ENCODE measurements at places on chromosomes 1 and 21.

DNA sequence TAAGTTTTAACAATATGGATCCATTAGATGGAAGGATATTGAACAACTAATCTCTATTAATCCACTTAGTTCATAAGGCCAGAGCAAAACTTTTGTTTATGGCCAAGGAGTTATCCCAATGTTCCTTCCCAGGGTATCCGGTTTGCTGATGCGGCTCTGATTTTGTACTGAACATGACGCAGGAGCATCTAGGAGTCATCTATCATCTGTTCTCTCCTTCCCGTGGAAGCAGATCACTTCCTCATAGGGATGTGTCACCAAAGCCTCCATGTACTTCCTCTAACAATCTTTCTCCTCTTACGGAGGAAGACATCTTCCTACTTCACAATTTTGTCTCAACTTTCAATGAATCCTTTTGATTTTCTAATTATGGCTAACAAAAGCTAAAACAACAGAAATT lies 206.6 kb downstream of the APP start:
- no peak for DNase-seq

DNA sequence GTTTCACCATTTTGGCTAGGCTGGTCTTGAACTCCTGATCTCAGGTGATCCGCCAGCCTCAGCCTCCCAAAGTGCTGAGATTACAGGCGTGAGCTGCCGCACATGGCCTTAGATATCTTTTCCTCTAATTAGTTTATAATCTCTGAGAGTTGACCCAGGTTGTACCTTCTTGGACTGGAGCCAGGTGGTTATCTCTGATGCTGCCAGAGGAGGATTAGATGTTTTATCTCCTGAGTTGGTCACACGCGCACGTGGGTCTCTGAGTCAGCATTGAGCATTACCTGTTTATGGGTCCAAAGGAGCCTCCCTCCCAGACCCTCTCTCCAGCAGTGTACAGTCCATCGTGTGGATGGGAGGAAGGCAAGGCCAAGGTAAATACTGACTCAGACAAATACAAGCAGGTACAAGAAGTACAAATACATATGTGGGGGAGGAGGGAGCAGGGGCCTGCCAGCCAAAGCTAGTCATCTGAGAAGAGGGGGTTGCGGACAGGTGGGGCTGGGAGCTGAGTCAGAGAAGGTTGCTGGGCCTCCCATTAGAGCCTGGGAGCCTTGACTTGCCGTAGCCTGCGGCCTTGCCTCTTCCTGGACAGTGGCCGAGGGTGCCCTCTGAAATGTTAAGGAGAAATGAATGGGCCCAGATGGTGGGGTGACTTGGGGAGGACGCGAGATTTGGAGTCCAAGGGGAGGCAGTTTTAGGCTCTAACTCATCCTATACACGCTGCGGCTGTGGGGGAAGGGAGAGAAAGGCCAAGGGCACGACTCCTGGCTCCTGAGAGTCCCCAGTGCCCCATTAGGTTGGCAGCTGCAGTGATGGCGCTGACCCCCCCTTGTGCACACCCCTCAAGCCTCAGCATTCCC lies 13.1 kb downstream of the IL6R start:
- no peak for DNase-seq

- DNase-seq: no peak
These were observed 114.4 kb downstream of the CENPF start for GRCh38 chr1:214717351-214717750.

GRCh38 chr1:215863796-215864195 lies 296.7 kb downstream of the KCTD3 start:
- DNase-seq: no peak

GRCh38 chr1:41192456-41193178 lies 49.5 kb downstream of the SCMH1 start:
- DNase-seq: no peak

GRCh38 chr1:214861615-214862014 lies 220.9 kb upstream of the KCNK2 start:
- no peak for DNase-seq

- DNase-seq: no peak
These were observed 16.2 kb downstream of the COL16A1 start for GRCh38 chr1:31687601-31688000.

DNA sequence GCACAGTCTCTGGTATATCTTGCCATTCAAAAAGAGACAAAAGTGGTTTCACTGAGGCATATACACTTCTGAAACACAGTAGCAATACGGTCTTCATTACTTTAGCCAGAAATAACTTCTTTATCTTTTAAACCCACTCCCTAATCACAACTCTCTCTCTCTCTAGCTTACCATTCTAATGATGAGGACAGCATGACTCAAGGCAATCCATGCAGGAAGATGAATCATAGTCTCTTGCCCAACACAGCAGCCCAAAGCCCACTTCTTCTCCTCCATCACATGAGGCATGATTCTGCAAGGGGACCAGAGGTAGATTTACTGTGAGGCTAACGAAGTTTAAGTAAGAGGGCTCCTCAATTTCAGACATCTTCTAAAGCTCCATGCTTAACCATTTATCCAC lies 285.0 kb upstream of the NR5A2 start:
- DNase-seq: no peak

DNA sequence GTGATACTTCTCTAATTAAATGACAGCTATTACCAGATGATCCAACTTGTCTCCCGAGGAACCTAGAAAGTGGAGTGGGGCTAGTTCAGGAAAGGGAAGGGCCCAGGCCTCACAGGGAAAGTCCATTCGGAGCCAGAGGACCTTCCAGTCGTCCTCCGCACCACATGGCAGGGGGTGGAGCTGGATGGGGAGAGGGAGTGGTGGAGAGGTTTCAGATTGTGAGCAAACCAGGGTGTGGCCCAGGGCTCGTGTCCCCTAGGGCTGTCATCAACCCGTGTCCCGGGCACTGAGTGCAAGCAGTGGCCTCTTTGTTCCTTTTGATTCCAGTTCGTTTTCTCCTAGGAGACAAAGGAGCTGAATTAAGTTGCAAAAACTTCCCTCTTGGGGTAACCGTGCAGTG lies 114.9 kb downstream of the HUNK start:
- DNase-seq: no peak

- DNase-seq: no peak
These were observed 77.2 kb upstream of the USH2A start for GRCh38 chr1:216500273-216500967.

GRCh38 chr1:181660621-181661020 lies 177.3 kb downstream of the CACNA1E start:
- DNase-seq: no peak

- DNase-seq: no peak
These were observed at the start of gene AGMAT for GRCh38 chr1:15584489-15585363. TSS of gene AGMAT (minus strand) at chr1:15585051. CDS start at chr1:15584967, 84 bp downstream.

- DNase-seq: no peak
These were observed 7.1 kb downstream of the PSRC1 start for GRCh38 chr1:109275706-109276345.

DNA sequence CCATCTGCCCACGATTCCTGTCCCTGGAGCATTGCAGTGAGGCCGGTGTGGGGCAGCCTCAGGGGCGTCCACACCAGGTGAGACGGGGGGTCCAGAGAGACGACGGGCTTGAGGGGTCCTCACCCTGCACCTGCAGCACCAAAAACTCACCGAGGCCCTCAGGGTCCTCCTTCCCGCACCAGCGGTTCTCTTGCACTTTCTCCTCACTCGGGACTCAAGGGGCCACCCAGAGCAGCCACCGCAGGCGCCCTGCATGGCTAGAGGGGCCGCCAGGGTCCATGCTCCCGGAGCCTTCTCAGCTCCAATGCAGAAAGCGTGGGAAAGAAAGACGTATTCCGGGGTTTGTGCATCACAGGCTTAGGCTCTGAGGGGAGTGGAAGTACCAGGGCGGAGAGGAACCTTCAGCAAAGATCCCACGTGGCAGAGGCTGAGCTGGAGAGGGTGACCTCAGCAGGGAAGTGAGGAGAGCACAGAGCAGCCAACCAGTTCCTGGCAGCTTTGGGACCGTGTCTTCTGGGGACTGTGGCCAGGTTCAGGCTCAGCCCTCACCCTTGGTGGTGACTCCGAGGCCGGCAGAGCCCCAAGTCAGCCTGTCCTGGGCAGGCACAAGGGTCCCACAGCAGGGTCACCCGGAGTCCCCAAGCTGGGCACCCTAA lies 19.5 kb upstream of the COL6A2 start:
- DNase-seq: no peak

DNA sequence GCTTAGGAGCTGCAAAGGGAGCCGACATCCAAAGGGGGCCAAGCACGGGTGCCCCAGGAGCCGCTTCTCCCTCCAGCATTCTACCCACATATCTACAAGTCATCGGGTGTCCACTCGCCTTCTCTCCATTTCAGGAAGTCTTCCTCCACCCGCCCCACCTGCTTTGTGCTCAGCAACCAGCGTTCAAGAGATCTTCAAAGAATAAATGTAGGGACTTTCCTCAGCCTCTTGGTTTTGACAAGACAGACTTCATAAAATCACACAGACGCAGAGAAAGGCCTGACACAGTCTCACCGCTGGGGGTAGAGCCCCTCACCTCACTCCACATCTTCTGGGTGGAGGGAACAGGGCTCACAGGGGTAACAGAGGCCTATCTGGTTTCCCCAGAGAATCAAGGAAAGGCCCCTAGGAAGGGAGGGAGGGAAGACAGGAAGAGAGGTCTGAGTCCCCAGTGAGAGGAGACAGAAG lies 49.5 kb downstream of the SSBP3 start:
- DNase-seq: no peak

DNA sequence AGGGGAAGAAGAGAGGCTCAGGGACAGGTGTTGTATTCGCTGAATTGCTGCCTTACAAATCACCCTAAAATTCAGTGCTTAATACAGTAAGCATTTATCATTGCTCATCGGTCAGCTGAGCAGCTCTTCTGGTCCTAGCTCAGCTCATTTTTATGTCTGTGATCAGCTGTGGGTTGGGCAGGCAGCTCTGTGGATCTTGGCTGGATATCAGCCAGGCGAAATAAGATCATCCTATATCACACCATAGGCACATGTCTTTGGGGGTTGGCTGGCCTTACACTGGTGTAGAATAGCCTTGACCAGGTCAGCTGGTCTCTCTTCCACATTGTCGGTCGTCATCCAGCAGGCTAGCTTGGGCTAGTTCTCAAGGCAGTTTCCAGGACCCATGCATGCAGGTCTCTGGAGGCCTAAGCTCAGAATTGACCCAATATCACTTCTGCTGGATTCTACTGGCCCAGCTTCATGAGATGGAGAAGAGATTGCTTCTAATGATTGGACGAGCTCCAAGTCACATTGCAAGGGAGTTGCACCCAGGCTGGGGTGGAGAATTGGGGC lies 448.6 kb downstream of the KIF26B start:
- no peak for DNase-seq

- DNase-seq: no peak
These were observed 9.7 kb upstream of the KRTAP7-1 start for GRCh38 chr21:30839304-30839703.

GRCh38 chr1:201504179-201504631 lies 2.7 kb downstream of the CSRP1 start:
- no peak for DNase-seq

DNA sequence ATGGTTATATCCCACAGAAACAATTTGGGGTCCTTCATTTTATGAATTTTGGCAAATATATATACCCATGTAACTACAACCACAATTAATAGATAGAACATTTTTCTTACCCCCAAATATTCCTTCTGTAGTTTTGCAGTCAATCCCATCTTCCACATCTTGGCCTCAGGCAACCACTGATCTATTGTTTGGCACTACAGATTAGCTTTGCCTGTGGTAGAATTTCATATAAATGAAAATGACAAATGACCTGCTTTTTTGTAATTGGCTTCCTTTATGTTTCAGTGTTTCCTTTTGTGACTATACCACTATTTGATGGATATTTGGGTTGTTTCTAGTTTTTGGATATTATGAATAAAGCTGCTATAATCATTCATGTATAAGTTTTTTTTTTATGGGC lies 91.5 kb downstream of the MAST2 start:
- DNase-seq: no peak

GRCh38 chr1:30537279-30537678 lies 186.1 kb downstream of the MATN1 start:
- DNase-seq: no peak

DNA sequence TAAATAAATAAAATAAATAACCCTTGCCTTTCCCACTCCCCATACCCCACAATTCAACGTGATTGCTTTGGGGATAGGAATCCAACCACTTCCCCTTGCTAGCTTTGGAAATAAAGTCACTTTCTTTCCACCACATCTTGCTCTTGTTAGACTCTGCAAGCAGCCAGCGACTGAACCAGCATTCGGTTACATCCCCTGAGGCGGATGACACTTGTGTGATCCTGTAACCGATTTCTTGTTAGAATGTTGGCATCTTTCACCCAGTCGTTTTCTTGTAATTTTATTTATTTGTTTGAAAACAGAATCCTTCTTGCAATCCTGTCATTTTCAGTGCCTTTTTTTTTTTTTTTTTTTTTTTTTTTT lies 1.6 kb upstream of the IFNGR2 start:
- no peak for DNase-seq

DNA sequence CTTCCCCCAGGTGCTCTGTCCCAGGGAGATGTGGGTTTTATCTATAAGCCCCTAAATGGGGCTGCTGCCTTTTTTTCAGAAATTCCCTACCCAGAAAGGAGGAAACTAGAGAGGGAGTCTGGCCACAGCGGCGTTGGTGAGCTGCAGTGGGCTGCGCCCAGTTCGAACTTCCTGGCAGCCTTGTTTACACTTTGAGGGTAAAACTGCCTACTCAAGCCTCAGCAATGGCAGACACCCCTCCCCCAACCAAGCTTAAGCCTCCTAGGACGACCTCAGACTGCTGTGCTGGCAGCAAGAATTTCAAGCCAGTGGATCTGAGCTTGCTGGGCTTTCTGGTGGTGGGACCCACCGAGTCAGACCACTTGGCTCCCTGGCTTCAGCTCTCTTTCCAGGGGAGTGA lies 46.2 kb upstream of the PAPPA2 start:
- no peak for DNase-seq

DNA sequence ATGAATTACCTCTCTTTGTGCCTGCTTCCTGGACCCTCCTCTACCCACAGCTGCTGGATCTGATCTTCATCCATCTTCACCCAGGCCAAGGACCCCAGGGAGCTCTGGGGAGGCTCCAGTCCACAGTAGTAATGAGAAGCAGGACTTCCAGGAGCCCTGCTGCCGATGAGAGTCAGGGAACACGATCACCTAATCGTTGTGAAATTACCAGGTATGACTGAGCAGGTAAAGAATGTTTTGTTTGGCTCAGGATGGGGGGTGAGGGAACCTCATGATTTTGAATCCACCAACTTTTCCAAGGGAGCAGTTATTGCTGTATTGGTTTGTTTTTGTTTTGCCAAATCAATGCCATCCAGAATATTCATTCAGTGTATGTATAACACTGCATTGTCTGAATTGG lies 454.0 kb downstream of the PLPP3 start:
- no peak for DNase-seq

DNA sequence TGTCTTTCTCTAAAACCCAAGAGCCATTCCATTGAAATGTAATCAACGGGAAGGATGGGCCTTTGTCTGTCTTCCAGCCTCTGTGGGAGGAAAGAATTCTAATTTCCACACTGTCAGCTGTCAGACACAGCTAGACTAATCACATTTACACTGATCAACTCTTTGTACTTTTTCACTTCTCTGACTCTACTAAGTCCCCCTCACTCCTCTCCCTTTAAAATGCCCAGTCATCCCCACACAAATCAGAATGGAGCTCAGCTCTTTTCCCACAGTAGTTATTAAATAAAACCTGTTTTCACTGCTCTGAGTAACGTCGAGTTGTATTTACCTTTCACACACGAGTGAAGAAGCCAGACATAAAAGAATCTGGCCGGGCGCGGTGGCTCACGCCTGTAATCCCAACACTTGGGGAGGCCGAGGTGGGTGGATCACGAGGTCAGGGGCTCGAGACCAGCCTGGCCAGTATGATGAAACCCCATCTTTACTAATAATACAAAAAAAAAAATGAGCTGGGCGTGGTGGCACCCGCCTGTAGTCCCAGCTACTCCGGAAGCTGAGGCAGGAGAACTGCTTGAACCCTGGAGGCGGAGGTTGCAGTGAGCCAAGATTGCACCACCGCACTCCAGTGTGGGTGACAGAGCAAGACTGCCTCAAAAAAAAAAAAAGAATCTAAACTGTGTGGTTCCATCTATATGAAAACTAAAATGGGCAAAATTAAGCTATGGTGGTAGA lies 13.3 kb downstream of the ZBTB8OS start:
- DNase-seq: no peak
